Peyer's patch (tissue), 4 donors: ENCODE measurements at places on chromosomes 1 and 21. TPM values are rescaled to one million over a fixed set of nuclear protein-coding genes. Genes with fewer than 3 reads are reported as not detected.

PIP5K1A gene
- total RNA-seq = 118 TPM

AADACL4 gene
- total RNA-seq = not detected

GNG4 gene
- total RNA-seq = 1.6 TPM

ZNF691 gene
- total RNA-seq = 11.1 TPM

ARMH1 gene
- 4.1 TPM for total RNA-seq

SSBP3 gene
- 32.9 TPM for total RNA-seq

CCDC185 gene
- total RNA-seq = not detected

PKN2 gene
- total RNA-seq = 109 TPM

KRTAP19-4 gene
- total RNA-seq = not detected

DNA sequence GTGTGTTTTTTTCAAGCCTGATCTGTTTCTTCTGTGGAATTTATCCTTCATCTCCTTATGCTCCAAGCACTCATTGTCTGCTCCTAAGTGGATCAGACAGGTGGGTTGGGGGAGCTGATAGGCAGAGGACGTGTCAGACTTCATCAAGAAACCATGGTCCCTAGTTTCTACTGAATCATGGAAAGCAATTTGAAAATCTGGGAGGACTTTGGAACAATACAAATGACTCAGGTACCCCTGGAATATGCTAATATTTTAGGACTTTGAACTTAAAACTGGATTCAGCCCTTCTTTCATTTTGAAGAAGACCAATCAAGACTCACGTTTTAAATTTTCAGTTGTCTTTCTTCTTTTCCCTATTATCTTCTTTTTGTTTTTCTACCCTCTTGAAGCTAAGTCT is 7.7 kb downstream of the ABCG1 start:
- DNase-seq = peak; percentile 9

GRCh38 chr21:17402937-17403336 is 109.9 kb upstream of the CXADR start:
- DNase-seq = no peak

DNA sequence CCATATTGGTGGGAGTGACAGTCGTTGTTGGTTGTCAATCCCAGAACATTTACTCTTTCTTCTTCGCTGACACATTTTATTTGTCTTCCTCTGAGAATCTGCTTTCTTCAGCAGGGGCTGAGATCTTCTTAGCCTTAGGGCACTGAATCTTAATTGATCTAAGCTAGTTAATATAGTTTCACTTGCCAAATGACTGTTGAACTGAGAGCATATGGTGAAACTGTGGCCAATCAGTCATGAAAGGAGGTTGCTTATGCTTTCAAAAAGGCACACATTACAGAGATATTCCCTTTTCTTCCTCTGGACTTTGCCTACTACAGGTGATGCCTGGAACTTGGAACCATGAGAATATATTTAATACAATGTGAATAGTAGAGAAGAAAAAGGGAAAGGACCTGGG is 60.0 kb upstream of the KIAA0040 start:
- DNase-seq = no peak

GRCh38 chr1:161313554-161314200 is 504 bp upstream of the SDHC start:
- no peak for DNase-seq

DNA sequence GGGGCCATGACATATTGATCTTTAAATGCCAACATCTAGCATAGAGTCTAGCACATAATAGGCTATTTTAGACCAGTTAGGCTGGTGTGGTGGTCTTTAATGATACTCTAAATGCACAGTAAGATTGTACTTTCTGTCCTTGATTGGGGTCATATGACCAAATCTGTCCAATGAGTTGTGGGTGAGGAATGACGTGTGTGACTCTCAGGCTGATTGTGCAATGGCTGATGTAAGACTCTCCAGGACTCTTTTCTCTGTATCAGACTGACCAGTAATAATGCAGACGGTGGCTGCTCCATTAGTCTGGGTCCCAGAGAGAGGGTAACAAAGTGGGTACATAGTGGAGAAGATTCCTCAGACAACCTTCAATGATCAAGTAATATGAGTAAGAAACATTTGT is 541.6 kb upstream of the CAMK1G start:
- DNase-seq = no peak

DNA sequence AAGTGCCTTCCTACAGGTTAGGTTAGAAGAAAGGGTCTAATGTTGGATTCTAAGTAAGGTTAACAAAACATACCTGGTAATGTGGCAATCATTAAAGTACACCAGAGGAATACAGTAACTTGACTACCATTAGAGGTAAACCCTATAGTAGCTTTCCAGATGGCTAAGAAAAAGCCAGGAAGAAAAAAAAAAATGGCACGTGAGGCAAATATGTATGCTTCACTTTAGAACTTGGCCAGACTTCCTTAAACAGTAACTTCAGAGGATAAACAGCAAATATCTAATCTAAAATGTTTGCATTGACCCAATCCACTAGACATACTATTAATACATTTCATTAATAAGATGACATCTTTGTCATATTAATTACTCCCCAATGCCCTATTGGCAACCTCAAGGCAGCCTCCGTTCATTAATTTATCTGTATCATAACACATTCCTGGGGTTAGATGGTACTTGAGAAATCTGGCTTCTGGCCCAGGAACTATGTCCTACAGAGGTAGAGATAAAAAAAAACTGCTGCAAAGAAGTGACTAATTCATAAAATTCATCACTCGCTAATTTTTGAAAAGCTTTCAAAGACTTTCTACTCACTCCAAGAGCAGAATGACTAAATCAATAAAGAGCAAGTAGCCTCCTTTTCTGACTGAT is 5.8 kb downstream of the DCAF8 start:
- DNase-seq = no peak

GRCh38 chr1:240515505-240515904 is 96.5 kb downstream of the GREM2 start:
- DNase-seq = no peak

GRCh38 chr1:17089506-17089905 is 29.7 kb downstream of the PADI2 start:
- no peak for DNase-seq

DNA sequence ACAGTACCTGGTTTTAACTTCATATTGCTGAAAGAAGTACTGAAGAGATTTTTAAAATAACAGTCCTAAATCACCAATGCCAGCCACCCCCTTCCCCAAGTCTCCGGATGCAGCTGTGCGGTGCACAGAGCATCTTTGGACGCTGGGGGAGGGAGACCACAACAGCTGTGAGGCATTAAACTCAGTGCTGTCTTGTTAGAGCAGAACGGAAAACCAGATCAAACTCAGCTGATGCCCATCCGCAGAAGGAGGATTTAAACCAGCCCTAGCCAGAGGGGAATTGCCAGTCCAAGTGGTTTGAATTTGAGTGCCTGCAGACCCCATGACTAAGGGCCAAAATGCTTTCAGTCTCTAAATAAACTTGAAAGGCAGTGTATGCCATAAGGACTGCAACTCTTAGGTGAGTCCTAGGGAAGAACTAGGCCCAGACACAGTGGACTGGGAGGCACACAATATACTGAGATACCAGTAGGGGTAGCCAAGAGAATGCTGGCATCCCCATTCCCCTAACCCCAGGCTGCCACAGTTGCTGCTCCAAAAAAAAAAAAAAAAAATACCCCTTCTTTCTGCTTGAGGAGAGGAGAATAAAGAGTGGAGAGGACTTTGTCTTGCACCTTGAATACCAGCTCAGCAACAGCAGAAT is 576.2 kb downstream of the NEGR1 start:
- DNase-seq = no peak

DNA sequence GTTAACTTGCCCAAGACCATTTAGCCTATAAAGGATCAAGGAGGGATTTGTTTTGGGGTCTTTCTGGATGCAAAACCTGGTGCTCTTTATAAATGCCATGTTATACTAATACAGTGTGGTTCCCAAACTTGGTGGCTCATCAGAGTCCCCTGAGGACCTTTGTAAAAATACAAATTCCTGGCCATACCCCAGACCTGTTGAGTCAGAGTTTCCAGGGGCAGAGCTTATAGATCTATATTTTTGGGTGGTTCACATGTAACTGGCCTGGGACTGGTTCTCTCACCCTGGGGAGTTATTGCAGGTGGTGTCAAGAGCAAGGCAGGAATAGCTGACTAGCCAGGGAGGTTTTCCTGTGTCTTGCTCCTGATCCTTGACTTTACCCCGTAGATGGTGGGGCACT is 136.9 kb upstream of the HNRNPU start:
- DNase-seq = no peak

DNA sequence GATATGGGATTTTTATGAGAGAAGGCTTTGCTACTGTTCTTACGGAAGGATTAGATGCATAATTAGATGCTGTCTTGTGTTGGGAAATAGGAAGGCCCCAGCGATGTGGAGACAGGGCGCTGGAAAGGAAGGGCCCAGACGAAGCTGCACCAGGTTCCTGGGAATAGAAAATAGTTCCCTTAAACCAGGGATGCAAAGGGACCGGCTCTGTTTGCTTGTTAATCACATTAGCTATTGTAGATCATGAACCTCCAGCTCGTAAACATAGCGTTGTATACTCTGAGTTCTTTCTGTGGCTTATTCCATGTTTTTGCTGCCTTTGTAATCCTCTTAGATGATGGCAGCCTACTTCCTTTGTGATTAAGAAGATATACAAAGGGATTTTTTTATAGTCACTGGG is 79.8 kb upstream of the COX20 start:
- no peak for DNase-seq

DNA sequence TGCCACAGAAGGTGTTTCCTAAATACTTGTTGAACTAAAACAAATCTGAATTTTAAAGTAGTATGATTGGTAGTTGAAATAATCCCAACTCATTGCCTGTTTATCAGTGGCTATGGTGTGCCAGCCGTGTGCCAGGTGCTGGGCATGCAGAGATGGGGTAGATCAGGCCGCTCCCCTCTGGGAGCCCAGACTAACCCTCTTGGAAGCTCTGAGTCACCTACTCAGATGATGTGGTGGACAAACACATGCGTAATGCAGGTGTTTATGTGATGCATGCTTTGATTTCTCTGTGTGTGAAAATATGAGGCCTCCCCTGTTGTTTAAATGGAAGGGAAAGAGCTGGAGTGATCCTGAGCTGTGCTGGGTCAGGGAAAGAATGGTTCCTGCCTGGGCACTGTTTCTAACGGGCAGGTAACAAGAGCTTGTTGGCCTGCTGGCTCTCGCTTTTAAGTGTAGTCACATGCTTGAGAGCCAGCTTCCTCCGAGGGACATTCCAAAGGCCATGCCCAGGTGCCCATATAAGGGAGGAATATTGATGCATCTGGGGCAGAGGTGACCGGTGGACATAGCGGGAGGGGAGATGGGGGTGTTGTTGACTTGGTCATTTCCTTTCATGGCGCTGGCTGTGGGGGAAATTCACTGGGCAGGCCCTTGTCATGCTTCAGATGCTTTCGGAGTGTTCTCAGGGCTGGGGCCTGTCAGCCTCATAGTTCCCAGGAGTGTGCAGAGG is 10.2 kb downstream of the MFN2 start:
- DNase-seq = no peak

GRCh38 chr1:78286686-78287085 is 204.1 kb upstream of the PTGFR start:
- no peak for DNase-seq

GRCh38 chr21:31592516-31592915 is 67.0 kb upstream of the SOD1 start:
- DNase-seq = no peak

GRCh38 chr1:38077523-38078147 is 31.0 kb upstream of the POU3F1 start:
- DNase-seq = no peak

GRCh38 chr1:214146523-214146922 is 134.4 kb upstream of the SMYD2 start:
- DNase-seq = no peak

DNA sequence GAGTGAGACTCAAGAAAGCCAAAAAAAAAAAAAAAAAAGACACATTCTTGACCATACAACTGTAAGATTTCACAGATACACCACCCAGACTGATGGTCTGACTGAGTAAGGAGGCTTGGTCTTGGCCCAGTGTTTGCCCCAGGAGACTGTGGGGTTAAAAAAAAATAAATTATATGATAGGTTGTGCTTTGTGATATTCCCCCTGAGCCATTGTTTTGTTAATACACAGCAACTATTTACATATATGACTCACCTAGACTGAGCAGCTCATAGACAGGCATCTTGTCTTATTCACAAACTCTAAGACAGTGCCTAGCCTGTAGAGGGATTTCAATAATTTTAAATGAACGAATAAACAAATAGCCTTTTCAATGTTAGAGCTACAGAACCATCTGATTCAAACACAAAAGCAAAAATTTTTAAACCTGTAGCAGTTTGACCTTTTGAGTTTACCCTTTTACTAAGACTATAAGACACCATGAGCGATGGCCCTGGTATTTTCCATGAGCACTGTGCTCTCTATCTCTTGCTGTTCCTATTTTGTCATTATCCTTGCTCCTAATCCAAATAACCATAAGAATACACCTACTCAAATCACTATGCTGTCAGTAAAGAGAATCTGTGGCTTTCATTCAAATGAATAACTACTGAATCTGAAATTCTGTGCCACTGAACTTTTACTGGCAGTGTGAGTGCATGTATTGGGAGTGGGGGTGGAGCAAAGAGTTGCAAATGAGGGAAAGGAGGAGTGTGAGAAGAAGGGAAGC is 199.4 kb upstream of the PTBP2 start:
- no peak for DNase-seq

- no peak for DNase-seq
These were observed 148.6 kb downstream of the TIAM1 start for GRCh38 chr21:31195334-31196015.

GRCh38 chr1:48552903-48553606 is 81.1 kb upstream of the SPATA6 start:
- no peak for DNase-seq

DNA sequence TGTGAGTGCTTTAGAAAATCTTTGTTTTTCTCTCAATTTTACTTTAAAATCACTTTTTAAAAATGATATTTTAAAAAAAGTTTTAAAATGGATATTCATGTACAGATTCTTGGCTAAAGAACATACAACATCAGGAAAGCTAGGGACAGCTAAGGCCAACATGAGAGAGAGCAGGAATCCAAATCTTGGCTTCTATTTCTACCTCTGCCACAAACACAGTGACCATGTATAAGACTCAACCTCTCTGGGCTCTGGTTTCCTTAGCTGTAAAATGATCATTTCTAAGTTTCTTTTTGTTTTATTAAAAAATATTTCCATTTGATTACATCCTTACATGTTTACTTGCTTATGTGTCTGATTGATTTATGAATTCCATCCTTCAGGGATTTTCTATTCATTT is 1.2 kb downstream of the VCAM1 start:
- no peak for DNase-seq
